ENCODE measurements at places on chromosomes 4 and X.

- no peak for DNase-seq
Measured at GRCh38 chrX:44596277-44596676, 53.6 kb upstream of the FUNDC1 start.

GRCh38 chr4:99945718-99946355, 581 bp downstream of the DNAJB14 start:
- DNase-seq: no peak

DNA sequence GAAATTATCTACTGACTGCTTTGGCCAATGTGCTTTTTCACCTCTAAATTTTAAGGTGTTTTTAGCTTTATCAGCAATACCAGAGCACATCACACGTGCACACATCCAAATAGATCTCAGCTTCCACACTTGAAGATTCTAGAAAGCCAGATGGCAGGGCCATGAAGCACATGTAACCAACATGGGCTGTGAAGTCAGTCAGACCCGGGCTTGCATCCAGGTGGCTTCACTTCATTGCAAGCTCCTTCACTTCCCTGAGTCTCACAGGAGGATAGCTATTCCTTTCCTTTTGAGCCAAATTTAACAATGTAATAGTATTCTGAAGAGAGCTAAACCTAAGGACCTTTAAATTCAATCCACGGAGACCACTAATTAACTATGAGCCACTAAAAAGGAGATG, 86.5 kb downstream of the SH3RF1 start:
- no peak for DNase-seq

DNA sequence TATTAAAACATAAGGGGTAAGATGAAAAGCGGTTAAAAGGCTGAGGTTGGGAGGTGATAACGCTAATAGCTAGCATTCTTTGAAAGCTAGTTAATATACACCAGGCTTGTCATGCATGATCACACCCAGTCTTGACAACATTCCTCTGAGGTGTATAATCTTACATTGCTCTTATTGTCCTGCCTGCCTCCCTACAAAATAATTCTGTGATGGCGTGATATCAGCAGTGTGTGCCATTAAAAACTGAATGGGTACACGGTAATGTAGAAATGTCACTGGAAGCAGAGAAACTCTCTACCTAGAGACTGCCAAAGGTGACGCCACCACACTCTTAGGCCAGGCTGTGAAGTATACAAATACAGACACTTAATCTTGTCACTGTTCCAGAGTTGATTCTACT, 68.1 kb downstream of the DIAPH2 start:
- no peak for DNase-seq

DNA sequence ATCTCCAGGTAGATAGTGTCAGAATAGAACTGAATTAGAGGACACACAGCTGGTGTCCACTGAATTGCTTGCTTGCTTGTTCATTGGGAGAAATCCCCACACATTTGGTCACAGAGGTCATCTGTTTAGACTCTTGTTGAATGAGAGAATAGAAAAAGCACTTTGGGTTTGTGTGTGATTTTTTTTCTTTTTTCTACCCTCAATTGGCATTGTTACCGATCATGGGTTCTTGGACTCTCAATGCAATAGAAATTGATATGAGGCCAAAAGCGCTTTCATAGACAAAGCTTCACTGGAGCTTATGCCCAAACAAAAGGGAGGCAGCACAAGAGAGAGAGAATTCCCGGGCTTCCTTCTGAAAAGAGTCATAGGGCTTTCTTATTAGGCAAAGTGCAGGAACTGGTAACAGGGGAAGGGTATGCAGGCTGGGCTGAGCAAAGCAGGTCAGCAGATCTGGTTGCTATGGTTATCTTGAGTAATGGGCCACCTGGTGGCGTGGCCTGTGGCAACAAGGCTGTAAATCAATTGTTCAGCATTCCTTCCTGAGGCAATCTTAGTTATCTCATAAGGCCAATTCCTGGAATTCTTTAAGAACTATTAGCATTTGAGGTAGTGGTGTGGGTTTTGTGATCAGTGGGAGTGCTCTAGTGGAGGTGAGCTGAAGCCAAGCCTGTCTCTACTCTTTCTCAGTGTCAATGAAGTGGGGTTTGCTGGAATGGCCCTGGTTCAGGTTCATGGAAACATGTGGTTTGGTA, 5.3 kb upstream of the GPR82 start:
- DNase-seq: no peak

DNA sequence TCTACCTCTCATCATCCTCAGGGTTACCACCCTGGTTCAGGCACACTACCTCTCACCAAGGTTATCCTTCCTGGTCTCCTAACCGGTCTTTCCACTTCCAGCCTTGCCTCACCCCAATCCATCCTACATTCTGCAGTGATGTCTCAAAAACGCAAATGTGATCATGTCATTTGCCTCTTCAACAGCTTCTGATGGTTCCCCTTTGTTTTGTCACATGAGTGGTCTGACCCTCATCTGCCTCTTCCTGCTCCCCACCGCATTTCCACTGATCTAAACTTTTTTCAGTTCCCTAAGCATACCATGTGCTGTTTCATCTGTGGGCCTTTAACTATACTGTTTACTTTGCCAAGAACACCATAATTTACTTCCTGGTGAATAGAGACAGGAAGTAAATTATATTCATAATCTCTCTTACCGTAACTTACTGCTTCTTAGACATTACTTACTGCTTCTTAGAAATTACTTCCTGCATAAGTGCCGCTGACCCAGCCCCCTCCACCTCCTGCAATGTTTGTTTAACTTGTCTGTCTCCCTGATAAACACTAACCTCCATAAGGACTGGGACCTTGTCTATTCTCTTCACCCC, 27.1 kb upstream of the NSUN7 start:
- DNase-seq: no peak

GRCh38 chr4:142846729-142847596, 862 bp upstream of the INPP4B start:
- DNase-seq: peak; percentile 59

GRCh38 chr4:40682290-40683101, 52.8 kb upstream of the RBM47 start:
- DNase-seq: no peak

- DNase-seq: no peak
Measured at GRCh38 chr4:123613586-123614344, 217.2 kb downstream of the SPRY1 start.

GRCh38 chr4:80266253-80266901, at the start of gene FGF5:
TSS of gene FGF5 (plus strand) at chr4:80266664. CDS start at chr4:80266825, 161 bp downstream.
- DNase-seq: peak; percentile 7

DNA sequence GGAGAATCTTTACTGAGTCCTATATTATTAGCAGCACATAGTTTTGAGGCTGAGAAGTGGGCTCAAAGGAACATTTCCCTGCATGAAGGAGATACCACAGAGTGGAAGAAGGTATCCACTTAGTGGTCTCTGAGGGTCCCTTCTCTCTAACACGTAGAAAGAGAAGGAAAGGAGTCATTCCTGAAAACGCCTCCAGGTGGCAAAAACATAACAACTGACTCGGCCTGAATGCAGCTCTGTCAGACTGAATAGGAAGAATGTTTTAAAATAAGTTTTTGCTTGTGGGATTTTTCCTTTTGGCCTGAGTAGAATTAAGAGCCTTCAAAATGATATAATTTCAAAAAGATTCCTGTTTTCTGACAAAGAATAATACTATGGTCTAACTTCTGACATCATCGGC, 23.3 kb downstream of the RPGR start:
- no peak for DNase-seq

DNA sequence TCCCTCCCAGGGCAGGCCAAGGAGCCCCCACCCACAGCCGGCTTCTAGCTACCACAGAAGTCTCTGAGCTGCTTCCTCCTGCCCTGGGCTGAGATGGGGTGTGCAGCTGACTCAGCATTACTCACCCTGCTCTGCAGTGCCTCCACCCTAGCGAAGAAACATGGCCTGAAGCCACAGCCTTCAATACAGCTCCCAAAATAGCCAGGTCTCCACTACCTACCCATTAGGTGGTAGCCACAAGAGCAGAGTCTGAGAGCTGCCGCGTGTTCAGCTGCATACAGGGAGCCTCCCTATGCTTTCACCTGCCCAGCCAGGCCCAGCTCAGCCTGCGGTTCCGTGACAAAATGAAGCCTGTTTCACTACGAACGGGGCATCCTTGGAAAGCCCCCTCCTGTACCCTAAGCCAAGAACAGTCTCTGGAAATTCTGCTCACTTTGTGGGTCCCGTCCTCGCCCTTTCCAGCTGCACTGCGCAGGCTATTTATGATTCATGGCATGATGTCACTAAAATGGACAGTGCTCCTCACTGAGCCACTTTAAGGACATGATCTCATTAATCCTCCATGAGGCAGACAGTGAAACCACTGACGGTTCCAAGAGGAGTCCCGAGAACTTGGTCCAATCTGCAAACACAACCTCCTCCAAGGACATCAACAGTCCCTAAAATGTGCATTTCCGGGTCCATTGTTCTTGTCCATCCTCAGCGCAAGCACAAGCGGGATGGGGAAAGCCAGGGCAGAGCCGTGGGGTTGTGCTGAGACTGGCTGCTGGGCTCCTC, 20.2 kb downstream of the WDR1 start:
- DNase-seq: no peak

DNA sequence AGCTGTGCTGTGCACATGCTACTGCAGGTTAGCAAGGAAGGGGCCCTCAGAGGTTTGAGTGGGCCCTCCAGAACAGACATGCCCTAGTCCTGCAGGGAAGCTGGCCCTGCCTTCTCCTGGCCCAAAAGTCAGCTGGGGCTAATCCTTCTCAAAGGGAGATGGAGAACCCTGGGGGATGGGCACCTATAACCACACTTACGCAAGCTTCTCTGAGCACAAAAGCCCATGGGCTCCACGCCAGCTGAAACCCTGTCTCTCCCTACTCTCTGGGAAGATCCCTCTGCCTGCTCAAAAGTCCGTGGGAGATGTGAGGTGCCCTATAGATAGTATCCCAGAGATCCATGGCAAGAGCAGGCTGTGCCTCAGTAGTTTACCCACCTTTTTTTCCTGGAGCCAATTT, 58.9 kb upstream of the DKK2 start:
- no peak for DNase-seq

GRCh38 chrX:98071331-98071730, 1187.6 kb downstream of the RPA4 start:
- DNase-seq: no peak

DNA sequence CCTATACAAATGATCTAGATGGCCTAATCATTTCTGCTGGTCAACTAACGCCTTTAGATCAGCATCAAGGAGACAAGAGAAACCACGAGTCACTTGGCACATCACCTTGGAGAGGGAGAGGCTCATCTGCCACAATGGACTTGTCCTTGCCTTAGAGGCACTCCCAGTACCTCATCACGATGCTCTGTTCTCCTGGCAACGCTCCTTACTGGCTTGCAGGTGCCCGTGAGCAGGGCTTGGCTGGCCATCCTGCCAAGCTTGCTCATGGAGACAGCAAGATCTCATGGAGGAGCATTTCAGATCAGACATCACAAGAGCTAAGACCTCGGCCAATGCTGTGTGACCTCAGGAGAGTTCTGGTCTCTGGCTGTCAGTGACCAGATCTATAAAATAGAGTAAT, 2.7 kb upstream of the SMIM20 start:
- no peak for DNase-seq

DNA sequence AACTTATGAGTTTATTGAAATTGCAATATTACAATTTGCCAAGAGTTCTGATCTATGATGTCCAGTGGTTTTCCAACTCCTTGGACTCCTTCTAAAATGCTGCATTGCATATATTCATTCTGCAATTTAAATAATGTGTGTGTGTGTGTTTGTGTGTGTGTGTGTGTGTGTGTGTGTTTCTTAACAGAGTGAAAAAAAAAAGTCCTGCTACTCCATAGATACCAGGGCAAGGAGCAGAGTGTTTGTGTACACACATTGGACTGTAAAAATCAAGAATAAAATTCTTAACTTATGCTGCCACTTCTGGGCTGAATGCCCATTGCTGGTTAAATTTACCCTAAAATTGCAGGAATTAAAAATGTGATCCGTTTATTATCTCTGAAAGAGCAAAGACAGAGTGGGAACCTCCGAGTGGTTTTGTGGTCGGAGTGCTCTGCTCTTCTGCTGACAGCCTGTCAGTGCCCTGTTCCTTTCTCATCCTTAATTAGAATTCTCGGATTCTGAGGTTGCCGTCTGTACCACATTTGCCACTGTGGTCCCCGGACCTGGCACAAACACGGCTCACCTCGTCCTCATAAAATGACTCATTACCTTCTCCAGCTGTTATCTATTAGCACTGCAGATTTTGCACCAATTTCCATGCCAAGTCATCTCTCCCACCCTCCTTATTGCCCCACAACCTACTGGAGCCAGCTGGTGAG, 355.5 kb downstream of the KCNIP4 start:
- DNase-seq: no peak

GRCh38 chr4:15250021-15250441, 177.8 kb upstream of the C1QTNF7 start:
- no peak for DNase-seq

DNA sequence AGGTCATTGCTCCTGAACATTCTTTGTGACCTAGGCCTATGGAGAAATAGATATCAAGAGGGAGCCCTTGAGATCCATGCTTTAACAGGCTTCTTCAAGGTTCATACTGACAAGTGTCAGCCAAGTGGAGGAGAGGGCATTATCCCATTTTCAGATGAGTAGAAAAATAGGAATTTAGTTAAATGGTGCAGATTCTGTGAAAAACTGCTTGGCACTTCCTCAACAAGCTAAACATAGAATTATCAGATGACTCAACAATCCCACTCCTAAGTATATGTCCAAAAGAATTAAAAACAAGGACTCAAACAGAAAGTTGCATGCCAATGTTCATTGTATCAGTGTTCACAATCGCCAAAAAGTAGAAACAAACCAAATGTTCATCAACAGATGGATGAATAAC, 43.8 kb upstream of the KCNIP4 start:
- no peak for DNase-seq

GRCh38 chrX:134369576-134369975, 90.4 kb upstream of the HPRT1 start:
- DNase-seq: no peak

DNA sequence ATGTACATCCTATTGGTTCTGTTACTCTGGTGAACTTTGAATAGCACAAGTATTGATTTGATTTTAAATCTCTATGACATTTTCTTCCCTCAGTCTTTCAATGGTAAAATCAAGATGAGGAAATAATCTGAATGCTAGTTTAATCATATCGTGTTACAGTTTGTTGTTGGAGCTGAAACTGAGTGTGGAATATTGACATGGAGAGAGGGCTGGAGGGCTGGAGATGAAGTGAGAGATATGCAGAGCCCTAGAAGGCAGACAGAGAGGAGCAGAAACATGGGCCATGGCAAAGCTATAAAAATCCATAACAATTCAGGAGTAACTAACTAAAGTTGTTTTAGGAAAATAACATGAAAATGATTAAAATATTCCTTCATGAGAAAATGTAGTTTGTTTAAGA, 141.1 kb downstream of the BANK1 start:
- DNase-seq: no peak

DNA sequence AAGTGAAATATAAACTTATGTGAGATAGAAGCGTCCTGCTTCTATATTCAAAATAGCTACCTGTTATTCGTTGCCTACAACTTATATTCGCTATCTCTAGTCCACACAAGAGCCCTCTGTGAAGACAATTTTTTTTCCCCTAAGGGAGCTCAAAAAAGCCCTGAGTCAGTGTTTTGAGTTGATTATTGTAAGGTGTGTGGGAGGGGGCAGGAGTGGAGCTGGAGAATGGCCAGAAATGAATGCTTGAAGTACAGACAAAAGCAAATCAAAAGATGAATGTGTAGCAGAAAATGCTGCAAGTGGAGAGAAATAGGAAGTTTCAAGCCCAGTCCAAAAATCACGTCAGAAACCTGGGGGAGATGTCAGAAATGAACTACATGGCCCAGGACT, 655.0 kb upstream of the LCORL start:
- DNase-seq: no peak
